CD4-positive, alpha-beta memory T cell (primary cell): ENCODE measurements at places on chromosomes 3 and 15.

DNA sequence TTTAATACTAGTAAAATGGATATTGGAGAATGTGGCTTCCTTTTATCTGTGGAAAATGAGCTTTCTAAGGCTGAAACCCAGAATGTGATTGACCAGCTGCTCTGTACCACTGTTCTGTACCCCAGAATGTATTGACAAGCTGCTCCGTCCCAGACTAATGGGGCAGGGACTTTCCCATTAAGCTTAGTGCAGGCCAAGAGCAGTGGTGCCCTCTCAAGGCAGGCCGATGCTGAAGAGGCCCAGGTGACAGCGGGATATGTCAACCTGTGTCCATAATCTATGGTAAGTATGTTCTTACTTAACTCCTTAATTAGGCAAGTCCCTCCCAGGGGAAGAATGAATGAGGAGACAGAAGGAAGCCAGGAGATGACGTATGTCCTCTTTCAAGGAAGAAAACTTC, 31.1 kb downstream of the SGO1 start:
- DNase-seq: no peak

GRCh38 chr15:30043211-30043655, 39.5 kb upstream of the GOLGA8J start:
- DNase-seq: no peak

DNA sequence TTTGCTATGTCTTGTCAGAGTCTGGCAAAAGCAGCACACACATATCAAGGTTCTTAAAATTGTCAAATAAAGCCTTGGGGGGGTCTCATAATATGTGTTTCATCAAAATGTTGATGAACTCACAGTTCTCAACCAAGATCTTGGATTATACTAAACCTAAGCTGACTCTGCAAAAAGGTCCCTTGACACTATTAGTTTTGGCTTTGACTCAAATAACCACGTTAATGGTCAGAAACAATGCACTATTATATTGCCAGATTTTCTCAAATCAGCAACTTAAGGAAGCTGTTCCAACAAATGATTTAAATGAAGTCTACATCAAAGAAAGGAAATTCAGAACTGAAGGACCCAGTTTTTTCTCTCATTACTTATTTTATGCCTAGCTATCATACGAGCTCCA, 1063.9 kb downstream of the ROBO1 start:
- DNase-seq: no peak

- no peak for DNase-seq
Measured at GRCh38 chr3:140870351-140870750, 71.3 kb upstream of the SLC25A36 start.

GRCh38 chr15:77688266-77688665, 55.6 kb upstream of the LINGO1 start:
- DNase-seq: no peak

DNA sequence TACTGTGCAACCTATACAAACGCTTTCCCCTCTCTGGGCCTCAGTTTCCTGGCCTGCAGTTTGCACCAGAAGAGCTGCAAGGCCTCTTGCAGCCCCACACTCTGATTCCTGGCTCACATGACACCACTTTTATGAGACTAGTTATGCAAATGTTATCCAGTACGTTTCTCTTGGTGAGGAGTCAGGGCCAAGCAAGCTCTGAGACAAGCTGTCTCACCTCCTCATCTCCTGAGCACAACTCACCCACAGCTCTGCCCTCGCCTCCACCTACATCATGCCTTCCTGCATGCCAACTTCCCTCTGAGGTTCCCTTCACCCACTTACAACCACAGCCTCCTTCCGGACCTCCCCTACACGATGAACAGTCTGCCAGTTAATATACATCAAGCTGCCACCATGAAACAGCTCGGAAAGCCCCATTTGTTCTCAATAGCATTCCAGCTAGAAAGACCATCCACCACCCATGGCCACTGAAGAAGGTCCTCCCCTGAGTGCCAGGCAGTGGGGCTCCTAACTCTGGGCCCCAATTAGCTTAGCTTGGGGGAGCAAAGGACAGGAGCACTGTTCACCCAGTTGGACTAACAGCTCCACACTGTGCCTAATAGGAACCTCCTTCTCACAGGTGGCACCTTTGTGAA, 25.0 kb downstream of the CRYGS start:
- peak; percentile 92 for DNase-seq

DNA sequence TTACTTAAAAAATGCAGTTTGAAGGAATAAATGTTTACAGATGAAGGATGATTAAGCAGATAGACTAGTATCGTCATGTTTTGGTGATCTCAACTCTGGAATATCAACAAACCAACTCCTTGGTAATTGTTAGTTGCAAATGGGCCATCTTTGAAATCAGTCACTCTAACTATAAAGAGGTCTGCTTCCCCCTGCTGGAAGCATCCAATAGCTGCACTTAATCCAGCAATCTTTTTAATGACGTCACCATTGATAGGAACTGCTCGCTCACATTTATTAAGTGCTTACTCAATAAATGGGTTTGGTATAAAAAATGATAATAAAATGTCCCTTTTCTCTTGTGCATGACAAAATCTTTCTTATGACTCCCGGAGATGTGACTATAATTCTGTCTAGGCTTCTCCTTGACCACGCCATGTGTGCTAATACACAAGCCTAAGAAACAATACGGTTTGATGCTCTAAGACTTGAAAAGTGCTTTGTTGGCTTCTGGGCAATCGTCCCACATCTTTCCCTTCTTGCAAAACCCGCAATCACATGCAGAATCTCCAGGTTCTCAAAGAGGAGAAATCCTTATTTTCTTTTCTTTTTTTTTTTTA, 227.6 kb upstream of the POU1F1 start:
- no peak for DNase-seq

GRCh38 chr3:115325539-115325938, 178.5 kb upstream of the ZBTB20 start:
- DNase-seq: no peak

DNA sequence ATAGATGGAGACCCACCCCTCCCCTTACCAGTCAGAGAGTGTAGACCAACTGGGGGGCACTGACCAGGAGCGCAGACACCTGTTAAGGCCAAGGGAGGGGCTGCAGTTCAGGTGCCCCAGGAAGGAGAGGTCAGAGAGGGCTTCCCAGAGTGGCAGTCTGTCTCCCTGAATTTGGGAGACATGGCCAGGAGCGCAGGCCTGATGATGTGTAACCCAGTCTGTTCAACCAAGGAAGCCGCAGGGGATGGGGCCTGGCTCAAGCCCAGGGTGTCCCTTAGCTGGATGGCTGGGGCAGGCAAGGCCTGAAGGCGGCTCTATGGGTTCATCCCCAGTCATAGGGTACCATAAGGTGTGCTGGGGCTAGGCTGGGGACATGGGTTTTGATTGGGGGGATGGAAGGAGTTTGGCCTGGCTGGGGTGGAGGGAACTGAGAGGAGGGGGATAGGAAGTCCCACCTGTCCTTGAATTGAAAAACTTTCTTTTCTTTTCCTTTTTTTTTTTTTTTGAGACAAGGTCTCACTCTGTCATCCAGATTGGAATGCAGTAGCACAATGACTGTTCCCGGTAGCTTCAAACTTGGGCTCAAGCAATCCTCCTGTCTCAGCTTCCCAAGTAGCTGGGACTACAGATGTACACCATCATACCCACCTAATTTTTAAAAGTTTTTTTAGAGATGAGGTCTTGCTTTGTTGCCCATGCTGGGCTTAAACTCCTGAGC, 75.7 kb downstream of the SMAD6 start:
- DNase-seq: no peak

GRCh38 chr15:45428491-45428890, 50.1 kb upstream of the GATM start:
- no peak for DNase-seq

DNA sequence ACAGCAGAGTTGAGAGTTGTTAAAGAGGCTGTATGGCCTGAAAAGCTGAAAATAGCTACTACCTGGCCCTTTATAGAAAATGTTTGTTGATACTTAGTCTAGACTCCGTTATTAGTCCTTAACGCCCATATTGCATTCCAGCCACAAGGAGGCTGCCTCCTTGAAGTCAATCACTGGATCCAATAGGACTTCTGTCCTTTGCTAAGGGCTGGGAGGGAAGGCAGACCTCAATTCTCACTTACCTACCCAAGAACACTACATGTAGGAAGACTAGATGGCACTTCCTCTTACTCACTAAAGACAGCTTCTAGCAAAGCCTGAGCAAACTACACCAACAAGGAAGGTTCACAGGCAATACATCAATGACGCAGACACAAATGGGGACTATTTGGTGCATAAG, 139.5 kb upstream of the HACD2 start:
- DNase-seq: no peak

GRCh38 chr3:134430174-134430573, 55.6 kb downstream of the ANAPC13 start:
- no peak for DNase-seq

GRCh38 chr3:185914911-185915629, 22.7 kb downstream of the TRA2B start:
- DNase-seq: no peak

GRCh38 chr3:62065985-62066693, 307.2 kb downstream of the FEZF2 start:
- DNase-seq: no peak

DNA sequence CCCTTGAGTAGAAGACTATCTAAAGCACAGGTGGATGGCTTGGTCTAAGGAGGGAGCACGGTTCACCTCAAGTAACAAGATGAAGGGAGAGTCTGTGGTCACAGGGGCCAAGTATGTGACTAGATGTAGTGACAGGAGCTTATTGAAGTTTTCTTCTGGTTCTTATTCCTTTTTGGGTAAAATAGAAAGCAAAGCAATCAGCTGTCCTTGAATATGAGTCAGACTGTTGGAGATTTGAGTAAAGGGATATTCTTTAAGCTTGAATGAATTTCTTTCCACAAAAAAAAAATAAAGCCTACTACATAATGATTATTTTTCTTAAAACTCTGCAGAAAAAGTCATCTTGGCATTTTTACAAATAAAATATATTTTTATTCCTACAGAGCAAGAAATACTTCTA, 1.5 kb upstream of the CNTN6 start:
- DNase-seq: no peak

- DNase-seq: no peak
Measured at GRCh38 chr15:42194513-42194912, 13.6 kb downstream of the VPS39 start.

- DNase-seq: no peak
Measured at GRCh38 chr3:154119951-154120350, 1.2 kb upstream of the ARHGEF26 start.

DNA sequence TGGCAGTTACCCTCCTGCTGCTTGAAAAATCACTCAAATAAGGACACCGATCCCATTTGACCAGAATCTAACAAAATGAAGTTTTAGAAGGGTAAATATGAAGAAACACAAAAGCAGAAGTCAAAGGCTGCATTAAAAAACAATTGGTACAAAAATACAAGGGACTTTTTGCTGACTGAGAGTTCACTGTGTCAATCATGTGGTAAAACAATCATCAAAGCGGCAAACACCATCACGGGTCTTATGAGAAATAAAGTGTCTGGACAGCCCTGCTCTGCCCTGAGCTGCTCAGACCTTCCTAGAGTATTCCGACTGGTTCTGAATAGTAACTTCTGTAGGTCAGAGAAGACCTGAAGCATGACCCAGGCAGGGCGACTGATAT, 137.2 kb upstream of the RAD18 start:
- no peak for DNase-seq

GRCh38 chr3:85007195-85008094, 48.7 kb downstream of the CADM2 start:
- DNase-seq: no peak

DNA sequence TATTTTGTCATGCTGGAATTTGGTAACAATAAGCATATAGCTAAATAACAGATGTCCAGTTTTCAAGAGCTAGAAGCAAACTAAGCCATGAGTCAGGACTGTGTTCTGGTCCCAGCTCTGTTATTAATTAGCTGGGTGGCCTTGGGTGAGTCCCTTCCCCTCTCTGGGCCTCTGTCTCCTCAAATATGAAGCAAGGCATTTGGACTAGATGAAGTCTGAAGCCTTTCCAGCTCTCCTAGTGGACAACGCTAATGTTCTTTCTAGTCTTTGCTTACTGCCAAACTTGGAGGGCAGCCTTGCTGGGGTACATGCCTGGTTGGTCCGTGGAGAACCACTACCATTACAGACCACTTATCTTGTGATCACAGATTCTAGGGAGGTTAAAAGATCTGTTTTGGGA, 127.6 kb downstream of the DUT start:
- DNase-seq: no peak

- no peak for DNase-seq
Measured at GRCh38 chr3:30855400-30856292, 38.8 kb downstream of the GADL1 start.

- DNase-seq: no peak
Measured at GRCh38 chr3:56616478-56617006, 59.6 kb downstream of the CCDC66 start.

DNA sequence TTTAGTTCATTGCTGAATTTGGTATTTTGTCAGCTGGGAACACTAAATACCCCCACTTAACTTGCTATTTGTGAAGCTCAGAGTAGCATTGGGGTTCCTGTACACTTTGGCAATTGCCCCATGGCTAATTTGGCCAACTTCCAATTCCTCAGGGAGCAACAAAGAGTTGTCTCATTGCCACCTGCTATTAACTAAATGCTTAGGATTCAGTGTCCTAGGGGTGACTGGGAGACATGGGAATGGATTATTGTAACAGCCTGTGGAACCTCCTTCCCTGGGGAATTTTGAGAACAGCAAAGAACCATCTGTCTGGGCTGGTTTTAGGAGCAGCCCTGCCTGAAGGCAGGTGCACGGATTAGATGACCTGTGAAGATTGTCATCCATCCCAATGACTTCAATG, 437.4 kb upstream of the TPRG1 start:
- no peak for DNase-seq

DNA sequence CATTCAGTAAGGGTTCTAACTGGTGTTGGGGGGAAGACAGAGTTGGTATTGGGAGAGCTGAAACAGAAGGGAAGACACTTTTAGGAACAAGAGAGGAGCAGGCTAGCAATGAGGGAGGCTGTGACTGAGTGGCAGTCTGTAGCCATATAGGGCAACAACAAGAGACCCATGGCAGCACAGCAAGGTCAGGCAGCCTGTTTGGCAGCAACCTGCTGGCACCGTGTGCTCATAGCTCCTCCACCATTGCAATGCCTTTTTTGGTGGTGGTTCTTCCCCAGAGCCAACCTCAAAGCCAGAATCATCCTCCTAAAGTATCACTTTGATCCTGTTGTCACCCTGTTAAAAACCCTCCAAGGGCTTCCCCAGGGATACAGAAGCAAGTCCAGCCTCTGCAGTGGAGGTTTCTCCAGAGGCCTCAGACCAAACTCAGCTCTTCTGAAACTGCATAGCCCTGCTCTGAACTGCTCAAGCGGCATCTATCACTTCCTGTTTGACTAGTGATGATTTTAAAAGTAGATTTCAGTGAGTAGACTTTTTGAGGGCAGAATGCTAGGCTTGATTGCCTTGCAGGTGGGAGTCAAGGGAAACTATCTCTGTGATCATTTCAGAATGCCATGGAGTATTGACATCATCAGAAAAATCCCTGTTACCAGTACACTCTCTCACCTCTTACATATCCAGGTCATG, 176.9 kb downstream of the STAC start:
- DNase-seq: no peak
